ENCODE measurements at places on chromosomes 5 and 9.
A peak's percentile ranks its signal among the peaks of the same experiment; 100 is the strongest.

GRCh38 chr9:107584186-107584585 lies 94.6 kb upstream of the KLF4 start:
- DNase-seq, result no peak

DNA sequence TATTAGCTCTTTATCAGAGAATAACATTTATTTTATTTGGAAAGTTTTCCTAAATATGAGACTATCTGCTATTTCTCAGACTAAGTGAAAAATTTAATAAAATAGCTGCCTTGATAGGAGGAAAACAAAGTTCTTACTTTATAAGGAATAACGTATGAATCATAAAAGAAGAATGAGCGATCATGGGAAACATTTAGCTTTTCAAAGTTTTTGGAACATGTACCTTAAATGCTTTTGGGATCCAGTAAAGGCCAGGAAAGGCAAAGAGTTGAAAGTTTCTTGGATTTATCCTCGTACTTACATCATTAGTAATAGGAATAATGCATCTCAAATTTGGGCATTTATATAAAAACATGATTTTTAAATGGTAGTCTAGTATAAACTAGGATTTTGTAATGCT lies 19.4 kb downstream of the OGN start:
- no peak for DNase-seq

GRCh38 chr9:132732326-132733259 lies 62.3 kb downstream of the GTF3C4 start:
- DNase-seq, result no peak

GRCh38 chr5:116621599-116621998 lies 47.0 kb upstream of the SEMA6A start:
- DNase-seq, result no peak

GRCh38 chr5:114185274-114185673 lies 176.6 kb upstream of the KCNN2 start:
- no peak for DNase-seq

- DNase-seq, result peak; percentile 86
These were observed at the start of gene ENC1 for GRCh38 chr5:74640450-74640953. Gene ENC1, minus strand, starts transcription at chr5:74640728. Its CDS starts 4,243 bp downstream, at chr5:74636485.

DNA sequence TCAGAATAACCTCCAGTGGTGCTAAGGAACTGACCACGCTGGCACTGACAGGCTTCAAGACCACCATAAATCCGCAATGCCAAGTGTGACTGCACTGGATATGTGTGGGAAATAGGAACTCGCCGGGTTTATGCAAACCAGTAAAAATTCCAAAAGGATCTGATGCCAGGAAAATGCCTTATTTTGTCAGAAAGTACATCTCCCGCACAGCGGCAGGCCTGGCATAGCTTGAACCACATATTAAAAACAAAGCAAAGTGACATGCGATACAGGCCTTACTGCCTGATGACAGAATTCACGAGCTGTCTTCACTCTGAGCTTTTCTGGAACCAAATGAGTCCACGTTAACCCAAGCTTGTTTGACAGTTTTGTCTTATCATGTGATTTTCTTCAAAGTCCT lies 139.6 kb downstream of the GLIS3 start:
- DNase-seq, result no peak

- DNase-seq, result no peak
These were observed 32.0 kb upstream of the GRPEL2 start for GRCh38 chr5:149313151-149313841.

GRCh38 chr9:108056805-108057386 lies 567.3 kb upstream of the KLF4 start:
- peak; percentile 74 for DNase-seq

GRCh38 chr5:4947893-4948536 lies 192.1 kb upstream of the ADAMTS16 start:
- no peak for DNase-seq

Measured in kidney glomerular epithelial cell (primary cell).